ENCODE measurements at places on chromosomes 4 and X. TPM values are rescaled to one million over a fixed set of nuclear protein-coding genes. Genes with fewer than 3 reads are reported as not detected.

The ADGRG4 gene
- not detected for total RNA-seq

The XAGE1A gene
- total RNA-seq, result not detected

The FANCB gene
- 0.49 TPM for total RNA-seq

The VCX3A gene
- total RNA-seq, result not detected

The SLC10A6 gene
- total RNA-seq, result not detected

The CXCL6 gene
- 87.1 TPM for total RNA-seq

The SSX4B gene
- not detected for total RNA-seq

The SLITRK4 gene
- 2.2 TPM for total RNA-seq

The USP17L19 gene
- total RNA-seq, result not detected

The MAGEA10 gene
- total RNA-seq, result not detected

The RTL9 gene
- 0.06 TPM for total RNA-seq

The ARMCX4 gene
- 2.5 TPM for total RNA-seq

The ALAS2 gene
- not detected for total RNA-seq

The MAGEC2 gene
- not detected for total RNA-seq

The PDE5A gene
- total RNA-seq, result 8.2 TPM

The FATE1 gene
- total RNA-seq, result 0.75 TPM

The PRSS12 gene
- not detected for total RNA-seq

The TKTL2 gene
- not detected for total RNA-seq

The ARL9 gene
- 1.2 TPM for total RNA-seq

The FREM3 gene
- total RNA-seq, result not detected

The HHIP gene
- 0.81 TPM for total RNA-seq

The VEGFC gene
- total RNA-seq, result 12.8 TPM

The FOXO4 gene
- total RNA-seq, result 6.2 TPM

The TEX13C gene
- total RNA-seq, result not detected

The NSG1 gene
- total RNA-seq, result 6.4 TPM

The SCD5 gene
- 32.6 TPM for total RNA-seq

Data from cardiac ventricle fibroblast (primary cell).